ENCODE measurements at places on chromosomes 11 and 22. TPM values are rescaled to one million over a fixed set of nuclear protein-coding genes. Genes with fewer than 3 reads are reported as not detected.
A peak's percentile ranks its signal among the peaks of the same experiment; 100 is the strongest.

The P4HA3 gene
- 0.89 TPM for polyA plus RNA-seq

GRCh38 chr11:120749395-120749794 lies 237.8 kb downstream of the GRIK4 start:
- no peak overlapping the region for H3K4me3 ChIP-seq
- H3K27ac ChIP-seq = no peak overlapping the region
- no peaks in the 10 kb centered on the region for H3K4me1 ChIP-seq
- H3K27me3 ChIP-seq = no peaks in the 10 kb centered on the region

The OR5D13 gene
- polyA plus RNA-seq = not detected

- H3K27me3 ChIP-seq = no peaks in the 10 kb centered on the region
- H3K36me3 ChIP-seq = no peaks in the 10 kb centered on the region
- H3K4me3 ChIP-seq = no peak overlapping the region
- peak; percentile 45 for DNase-seq
- peaks cover 13% of the 10 kb centered on the region for H3K4me1 ChIP-seq
Measured at GRCh38 chr11:120746836-120747609, 235.5 kb downstream of the GRIK4 start.

The KCNJ5 gene
- polyA plus RNA-seq = 2.2 TPM

DNA sequence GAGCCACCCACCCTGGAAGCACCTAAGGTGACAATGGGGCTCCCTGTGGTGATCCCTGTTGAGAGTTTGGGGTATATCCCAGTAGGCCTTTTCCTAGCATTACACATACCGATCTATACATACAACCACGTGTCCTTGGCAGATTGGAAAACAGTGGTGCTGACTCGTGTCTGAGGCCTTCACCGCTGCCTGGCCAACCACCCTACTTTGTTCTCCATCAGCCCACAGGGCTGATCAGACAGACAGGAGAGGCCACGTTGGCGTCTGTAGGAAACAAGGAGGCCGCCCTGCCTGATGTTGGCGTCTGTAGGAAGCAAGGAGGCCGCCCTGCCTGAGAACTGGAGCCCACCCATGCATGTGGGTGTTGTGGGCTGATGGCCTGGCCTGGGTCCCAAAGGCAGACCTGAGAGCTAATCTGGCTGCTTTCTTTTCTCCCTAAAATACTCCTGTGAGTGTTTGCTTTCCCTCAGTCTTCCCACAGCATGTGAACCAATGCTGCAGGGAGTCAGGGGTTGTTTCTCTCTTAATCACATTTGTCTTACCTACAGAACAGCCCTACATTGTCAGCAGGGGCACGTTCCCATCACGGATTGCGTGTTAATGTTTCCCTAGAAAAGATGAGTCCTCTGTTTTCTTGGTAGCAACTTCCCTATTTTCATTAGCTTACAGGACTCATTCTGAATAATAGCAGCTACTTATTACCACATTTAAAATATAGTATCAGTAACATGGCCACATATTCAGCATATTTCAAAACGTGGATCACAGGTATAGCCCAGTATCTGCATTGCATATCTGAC lies 57.2 kb downstream of the SBF1 start:
- H3K27me3 ChIP-seq = no peaks in the 10 kb centered on the region
- no peak overlapping the region for H3K4me3 ChIP-seq
- no peak overlapping the region for H3K27ac ChIP-seq
- DNase-seq = no peak

The OR6T1 gene
- not detected for polyA plus RNA-seq

DNA sequence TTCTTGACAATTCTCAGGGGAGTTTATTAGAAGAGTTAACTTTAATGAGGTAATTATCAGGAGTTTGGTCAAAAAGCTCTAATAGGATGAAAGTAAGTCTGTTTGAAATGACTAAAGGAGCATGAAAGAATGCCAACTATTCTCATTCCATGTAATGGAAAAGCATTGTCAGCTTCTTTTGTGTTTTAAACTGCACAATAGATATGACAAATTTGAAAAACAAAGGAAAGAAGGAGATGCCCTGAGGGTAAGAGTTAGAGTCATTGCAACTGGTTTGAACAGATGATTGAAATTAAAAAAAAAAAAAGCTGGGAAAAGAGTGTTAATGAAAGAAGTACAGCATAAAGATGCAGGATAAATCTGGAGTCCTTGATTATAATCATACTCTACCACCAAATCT lies 296.8 kb upstream of the FOLH1 start:
- DNase-seq = no peak
- no peaks in the 10 kb centered on the region for H3K36me3 ChIP-seq
- H3K27ac ChIP-seq = no peak overlapping the region
- H3K27me3 ChIP-seq = no peaks in the 10 kb centered on the region
- no peaks in the 10 kb centered on the region for H3K4me1 ChIP-seq

GRCh38 chr11:132220474-132220873 lies 850.1 kb downstream of the NTM start:
- no peaks in the 10 kb centered on the region for H3K36me3 ChIP-seq
- no peaks in the 10 kb centered on the region for H3K4me1 ChIP-seq
- DNase-seq = no peak
- no peak overlapping the region for H3K4me3 ChIP-seq

Measured in lung (tissue), 17 donors.